ENCODE measurements at places on chromosomes 13 and 19.

DNA sequence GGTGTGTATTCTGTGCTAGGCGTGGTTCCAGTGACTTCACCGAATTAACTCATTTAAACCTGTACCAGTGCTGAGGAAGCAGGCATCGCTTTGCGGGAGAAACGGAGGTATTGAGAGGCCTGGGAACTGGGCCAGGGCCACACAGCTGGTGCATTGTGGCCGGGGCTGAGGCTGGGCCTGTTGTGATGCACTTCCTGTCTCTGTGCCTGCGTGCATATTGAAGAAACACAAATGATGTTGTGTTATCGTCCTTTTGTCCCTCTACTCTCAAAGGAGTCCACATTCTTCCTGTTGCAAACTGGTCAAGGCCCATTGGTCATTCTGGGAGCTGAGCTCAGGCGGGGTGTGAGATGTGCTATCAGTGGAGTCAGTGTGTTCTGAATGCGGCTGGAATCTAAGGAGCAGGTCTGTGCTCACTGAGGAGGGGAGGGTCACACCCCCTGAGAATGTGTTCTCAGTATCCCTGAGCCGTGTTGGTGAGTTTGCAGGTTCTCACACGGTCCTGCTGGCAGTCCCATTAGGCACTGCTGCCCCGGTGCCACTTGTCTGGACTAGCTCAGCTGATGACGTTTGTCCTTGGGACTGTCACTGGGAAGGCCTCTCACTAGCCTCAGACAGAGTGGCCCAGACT lies 62.1 kb downstream of the ARHGEF7 start:
- no peak for DNase-seq

- DNase-seq = peak; percentile 22
These were observed 15.2 kb upstream of the N4BP2L1 start for GRCh38 chr13:32443111-32443510.

GRCh38 chr13:112943309-112944125 lies 25.5 kb upstream of the MCF2L start:
- DNase-seq = peak; percentile 50

DNA sequence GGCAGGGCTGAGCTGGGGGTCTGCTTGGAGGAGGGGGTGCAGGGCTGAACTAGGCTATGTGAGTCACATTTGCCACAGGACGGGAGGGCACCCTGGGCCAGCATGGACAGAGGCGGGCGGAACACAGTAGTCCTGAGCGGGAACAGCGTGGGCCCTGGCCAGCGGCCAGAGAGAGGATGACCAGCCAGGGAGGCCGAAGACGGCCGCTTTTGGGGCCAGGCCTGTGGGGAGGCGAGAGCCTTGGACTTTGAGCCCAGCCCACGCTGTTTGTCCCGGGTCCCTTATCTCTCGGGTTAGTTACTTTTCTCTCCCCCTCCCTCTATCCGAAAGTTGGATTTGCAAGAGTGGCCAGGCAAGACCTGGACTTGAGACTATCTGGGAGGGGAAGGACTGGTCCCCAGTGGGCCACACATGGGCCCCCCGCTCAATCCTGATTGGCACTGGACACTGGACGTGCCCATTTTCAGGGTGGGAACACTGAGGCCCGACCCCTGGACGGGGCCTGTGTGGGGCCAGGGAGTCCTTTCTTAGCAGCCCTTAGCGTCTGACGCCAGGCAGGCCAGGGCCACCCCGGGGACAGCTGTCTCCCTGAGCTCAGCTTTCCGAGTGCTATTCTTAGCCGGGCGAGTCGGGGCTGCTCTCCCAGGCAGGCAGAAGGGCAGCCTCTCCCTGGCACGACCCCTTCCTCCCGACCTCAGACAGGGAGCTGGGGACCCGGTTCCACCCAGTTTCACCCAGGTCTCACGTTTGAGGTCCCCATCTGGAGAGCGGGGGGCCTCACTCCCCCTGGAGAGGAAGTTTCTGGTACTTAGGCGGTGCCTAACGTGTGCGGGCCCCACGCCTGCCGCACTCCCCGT lies 833 bp downstream of the GAMT start:
- DNase-seq = no peak

GRCh38 chr13:98105929-98106336 lies 37.0 kb upstream of the FARP1 start:
- no peak for DNase-seq

DNA sequence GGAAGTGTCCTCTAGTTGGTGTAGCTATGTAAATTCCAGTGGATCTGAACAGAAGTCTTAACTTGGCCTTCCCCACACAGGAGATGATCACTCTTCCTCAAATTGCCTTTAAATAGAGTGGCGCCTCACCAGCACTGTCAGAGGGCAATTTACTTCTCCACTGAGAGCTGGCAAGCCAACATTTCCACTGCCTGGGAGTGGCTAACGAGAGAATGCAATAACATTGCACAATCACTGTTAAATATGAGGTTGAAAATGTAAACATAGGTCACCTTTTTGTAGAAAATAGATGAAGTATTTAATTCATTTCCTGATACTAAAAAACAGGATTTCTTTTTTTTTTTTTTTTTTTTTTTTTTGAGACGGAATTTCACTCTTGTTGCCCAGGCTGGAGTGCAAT lies 55.4 kb upstream of the UBL3 start:
- no peak for DNase-seq
